ENCODE measurements at places on chromosomes 5 and 9.

GRCh38 chr5:43564289-43564850, 7.5 kb upstream of the PAIP1 start:
- DNase-seq = no peak

DNA sequence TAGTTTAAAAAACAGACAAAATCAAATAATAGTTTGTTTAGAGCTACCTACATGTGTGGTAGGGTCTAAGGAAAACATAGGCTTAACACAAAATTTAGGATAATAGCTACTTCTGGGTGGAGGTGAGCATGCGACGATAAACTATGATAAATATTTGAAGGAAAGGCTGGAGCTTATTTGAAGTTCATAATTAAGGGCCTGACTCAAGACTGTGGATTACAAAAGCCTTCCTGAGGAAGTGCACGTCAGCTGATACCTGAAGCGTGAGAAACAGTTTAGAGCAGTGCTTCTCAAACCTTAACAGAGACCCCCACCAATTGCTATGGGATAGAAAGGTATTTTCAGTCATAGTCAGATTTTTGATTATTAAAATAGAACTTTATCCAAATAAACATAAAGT, 20.4 kb upstream of the UBLCP1 start:
- no peak for DNase-seq

GRCh38 chr5:33781286-33781685, 110.5 kb downstream of the ADAMTS12 start:
- DNase-seq = no peak

DNA sequence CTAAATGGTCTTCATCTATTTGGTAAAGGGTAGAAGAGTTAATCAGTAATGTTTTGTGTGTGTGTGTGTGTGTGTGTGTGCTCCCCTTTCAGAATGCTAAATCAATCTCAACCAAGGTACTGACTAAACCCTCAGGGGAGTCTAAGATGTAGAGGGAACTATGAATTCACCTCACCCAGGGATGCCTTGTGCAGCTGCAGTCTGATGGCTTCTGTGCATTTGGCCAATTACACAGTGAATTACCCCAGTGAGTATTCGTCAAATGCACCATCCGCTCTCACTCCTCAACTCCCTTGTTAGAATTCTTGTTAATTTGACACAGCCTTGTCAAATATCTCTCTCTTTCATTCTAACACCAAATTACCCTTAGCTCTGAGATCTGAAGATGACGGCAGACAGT, 234.6 kb downstream of the GABRB2 start:
- no peak for DNase-seq

- DNase-seq = no peak
Measured at GRCh38 chr5:147687118-147687517, 95.4 kb downstream of the JAKMIP2 start.

DNA sequence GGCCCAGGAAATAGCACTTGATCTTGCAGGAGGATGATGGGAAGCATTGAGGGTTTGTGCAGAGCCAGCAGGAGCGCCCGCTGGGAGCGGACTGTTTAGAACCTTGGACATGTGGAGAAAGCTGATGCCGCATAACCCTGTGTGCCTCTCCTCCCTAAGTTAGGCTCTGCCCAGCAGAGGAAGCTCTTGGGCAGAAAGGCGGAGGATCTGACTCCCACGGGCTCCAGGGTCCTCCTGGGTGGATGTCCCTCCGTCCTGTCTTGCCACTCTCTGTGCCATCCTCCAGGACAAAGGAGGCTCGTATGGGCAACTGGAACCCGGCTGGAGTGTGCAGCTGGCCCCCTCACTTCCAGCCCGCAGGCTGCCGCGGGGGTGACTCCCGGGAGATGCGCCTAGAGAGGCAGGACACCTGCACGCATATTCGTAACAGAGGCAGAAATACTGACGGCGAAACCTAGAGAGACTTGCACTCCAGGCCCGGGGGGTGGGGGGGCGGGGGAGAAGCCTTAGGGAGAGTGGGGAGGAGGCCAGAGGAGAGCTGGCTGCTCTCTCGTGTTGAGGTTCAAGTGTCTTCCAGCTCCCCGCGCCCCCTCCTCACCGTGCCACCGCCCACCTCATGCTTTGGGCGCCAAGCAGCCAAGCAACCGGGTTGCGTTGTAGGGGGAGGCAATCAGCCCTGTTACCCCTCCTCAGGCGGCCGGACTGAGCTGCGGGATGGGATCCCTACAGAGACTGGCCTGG, 5.4 kb upstream of the FOXE1 start:
- DNase-seq = no peak

DNA sequence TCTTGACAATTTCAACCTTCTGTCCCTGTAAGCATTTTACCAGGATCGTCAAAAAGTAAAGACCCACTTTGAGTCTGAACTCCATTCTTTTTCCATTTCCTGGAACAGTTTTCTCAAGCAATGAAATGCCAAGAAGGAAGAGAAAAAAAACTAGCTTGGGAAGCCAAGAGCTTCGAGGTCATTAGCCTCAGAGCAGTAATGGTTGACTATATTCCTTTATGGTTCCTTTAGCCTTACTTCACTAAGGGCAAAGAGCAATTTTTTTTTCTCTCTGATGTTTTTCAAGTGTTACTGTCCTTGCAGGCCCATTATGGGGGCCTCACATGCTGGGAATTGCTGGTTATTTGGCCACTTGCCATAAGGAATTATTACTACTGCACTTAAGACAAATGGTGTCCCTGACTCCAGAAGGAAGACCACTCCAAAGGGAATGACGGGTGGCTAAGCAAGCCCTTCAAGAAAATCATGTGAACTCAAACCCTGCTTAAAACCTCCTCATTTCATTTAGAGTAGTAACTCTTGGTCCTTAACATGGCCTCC, 37.1 kb downstream of the BNC2 start:
- no peak for DNase-seq
